ENCODE measurements at places on chromosomes 4 and X.

GRCh38 chrX:36963069-36963808 is 44.9 kb upstream of the FAM47C start:
- DNase-seq = no peak

- no peak for DNase-seq
Measured at GRCh38 chrX:128439159-128439558, 387.0 kb upstream of the ACTRT1 start.

- peak; percentile 5 for DNase-seq
Measured at GRCh38 chrX:44997282-44997812, 124.4 kb downstream of the KDM6A start.

- no peak for DNase-seq
Measured at GRCh38 chr4:99950913-99951254, 809 bp upstream of the H2AZ1 start.

DNA sequence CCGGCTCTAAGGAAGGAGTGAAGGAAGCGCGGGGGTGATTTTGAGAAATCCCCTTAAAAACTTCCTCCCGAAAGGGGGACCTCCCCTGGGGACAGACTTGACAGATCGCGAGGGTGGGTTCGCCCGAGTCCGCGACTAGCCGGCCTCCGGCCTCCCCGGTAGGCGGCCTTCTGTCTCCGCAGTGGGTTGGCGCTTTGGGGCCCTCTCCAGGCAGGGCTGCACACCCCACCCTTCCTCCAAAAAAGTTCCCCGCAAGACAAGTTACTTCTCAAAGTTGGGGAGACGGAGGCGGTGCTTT is 24.8 kb downstream of the HOPX start:
- no peak for DNase-seq

DNA sequence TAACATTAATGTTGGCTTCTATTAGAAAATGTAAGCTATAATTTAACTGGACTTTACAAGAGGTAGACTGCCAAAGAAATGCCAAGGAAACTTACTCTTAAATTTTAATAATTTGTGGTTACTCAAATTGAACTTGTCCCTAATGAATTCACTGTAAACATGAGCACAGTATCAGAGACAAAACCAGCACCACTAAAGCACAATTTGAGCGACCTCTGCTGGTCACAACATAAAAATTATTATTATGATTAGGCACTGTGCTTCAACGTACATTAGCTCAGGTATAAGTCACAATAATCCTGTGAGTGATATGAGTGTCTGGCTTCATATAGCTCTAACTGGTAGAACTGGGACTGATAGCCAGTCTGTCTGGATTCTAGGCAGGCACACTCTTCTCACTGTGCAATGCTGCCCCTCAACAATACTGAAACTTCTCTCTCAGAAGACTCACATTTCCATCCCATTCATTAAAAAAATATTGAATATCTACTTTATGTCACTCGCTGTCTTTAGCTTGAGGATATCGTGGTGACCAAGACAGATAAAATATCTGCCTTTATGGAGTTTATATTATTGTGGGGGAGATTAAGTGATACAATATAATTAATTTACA is 8.0 kb downstream of the NUDT6 start:
- no peak for DNase-seq

- DNase-seq = no peak
Measured at GRCh38 chr4:153152501-153153338, 51.5 kb upstream of the TRIM2 start.

DNA sequence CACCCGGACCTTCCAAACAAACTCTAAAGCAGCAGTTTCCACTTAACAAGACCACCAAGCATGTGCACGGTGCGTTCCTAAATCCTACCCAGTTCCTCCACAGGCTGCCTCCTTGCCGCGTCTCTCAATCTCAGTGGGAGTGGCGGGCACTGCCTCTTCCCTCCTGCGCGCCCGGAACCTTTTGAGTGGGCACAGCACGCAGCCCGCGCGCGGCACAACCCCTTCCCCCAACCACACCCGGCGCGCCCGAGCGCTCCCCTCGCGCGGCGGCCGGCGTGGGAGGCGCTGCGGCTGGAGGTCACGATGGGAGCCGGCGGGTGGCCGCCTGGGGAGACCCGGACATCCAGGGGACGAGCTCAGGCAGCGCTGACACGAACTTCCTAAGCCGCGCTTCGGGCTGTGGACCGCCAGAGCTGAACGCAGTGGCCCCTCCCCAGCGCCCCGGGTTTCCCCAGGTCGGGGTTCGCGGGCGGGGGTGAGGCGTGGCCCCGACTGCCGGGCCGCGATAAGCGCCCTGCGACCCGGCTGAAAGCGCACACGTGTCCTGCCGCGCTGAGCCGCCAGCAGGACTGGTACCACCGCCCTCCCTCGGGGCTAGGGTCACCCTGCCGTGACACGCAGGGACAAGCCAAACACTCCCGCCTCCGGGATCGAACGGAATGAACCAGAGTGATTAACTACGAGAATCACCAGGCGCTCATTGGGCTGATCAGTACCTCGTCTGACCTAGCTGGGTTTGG is at the start of gene ABCG2:
Gene ABCG2 (minus strand): TSS at position 151 of the 740 bp plus-strand sequence. CDS start 18,644 bp downstream, outside the sequence.
- peak; percentile 69 for DNase-seq

- no peak for DNase-seq
Measured at GRCh38 chr4:127648061-127648460, 15.3 kb downstream of the INTU start.

GRCh38 chr4:147175460-147176025 is 229.9 kb upstream of the TTC29 start:
- DNase-seq = no peak

DNA sequence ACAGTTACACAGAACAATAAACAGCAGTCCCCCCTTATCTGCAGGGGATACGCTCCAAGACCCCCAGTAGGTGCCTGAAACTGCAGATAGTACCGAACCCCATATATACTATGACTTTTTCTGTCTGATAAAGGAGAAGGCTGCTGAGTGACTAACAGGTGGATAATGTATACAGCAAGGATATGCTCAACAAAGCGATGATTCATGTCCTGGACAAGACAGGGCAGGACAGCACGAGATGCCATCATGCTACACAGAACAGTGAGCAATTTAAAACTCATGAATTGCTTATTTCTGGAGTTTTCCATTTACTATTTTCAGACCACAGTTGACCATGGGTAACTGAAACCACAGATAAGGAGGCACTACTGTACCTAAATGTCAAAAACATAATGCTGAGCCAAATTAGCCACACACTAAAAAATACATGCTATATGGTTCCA is 76.1 kb downstream of the MANBA start:
- DNase-seq = no peak

GRCh38 chrX:70134116-70134477 is 850 bp downstream of the IGBP1 start:
- DNase-seq = no peak

DNA sequence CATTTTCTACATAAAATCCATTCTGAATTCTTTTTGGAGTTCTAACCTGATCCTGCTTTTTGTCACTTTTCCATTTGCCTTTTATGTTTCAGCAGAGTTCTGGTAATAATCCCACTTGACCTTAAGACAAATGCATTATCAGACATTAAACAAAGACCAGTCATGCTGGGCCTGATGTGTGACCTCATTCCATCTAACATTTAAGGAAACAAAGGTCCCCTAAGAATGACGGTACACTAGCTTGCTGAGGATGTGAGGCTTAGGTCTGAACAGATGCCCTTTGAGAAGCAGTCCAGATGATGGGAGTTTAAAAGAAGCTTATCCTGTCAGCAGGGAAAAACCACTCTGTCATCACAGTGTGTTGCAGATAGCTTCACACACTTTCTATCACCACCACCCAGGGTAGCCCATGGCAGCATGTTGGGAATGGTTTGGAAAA is 38.1 kb upstream of the PDE5A start:
- DNase-seq = no peak

DNA sequence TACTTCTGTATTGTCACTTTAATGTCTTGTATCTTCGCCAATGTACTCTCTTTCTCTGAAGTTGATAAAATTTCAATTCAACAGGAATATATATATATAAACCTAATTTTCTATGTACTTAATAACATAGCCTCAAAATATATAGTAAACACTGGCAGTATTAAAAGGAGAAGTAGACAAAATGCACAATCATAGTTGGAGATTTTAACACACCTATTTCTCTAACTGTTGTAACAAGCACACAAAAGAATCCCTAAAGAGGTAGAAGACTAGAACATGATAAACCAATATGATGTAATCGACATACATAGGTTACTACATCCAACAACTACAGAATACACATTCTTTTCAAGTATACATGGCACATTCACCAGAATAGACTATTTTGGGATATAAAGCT is 65.5 kb downstream of the ZNF81 start:
- no peak for DNase-seq

- DNase-seq = peak; percentile 78
Measured at GRCh38 chr4:152679414-152680281, at the start of gene TMEM154. TMEM154 (minus strand) TSS chr4:152679997; CDS start chr4:152679933, 64 bp downstream.

DNA sequence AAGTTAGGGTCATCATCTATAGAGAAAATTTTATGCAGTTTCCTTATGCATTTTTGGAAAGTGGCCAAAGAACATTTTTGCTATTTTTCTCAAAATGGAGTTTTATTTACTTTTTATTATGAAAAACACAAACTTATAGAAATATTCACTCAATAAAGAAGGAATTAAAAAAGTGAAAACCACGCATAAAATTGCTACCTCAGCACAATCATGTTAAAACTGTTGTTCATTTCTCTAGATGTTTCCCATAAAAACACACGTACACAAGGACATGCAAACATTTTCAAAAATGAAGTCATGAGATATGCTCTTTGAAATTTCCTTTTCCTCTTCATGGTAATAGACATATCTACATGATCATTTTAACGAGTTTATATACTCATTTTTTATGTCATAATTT is 536.8 kb upstream of the MAGEB18 start:
- DNase-seq = no peak

- no peak for DNase-seq
Measured at GRCh38 chr4:52317981-52318380, 266.9 kb downstream of the SPATA18 start.

GRCh38 chr4:84258905-84259830 is 239.9 kb downstream of the NKX6-1 start:
- DNase-seq = peak; percentile 4
